ENCODE measurements at places on chromosomes 13 and 19. TPM values are rescaled to one million over a fixed set of nuclear protein-coding genes. Genes with fewer than 3 reads are reported as not detected.

DNA sequence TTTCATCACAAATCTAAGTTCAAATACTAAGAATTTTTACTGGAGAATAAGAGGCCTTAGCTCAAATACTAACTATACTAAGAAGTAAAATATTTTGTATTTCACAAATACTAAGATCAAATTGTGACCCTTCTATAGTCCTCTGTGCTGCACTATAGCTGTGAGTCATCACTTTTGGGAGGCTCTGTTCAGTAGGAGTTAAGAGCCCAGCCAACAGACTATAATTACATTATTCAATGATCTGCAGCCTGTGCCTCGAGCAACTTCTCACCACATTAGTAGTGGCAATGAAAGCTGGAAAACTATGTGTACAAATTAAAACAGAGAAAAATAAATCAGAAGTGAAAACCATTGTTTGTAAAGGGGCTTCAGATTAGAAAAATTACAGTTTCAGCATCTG is 147.3 kb upstream of the GPC6 start:
- no peak for DNase-seq

DNA sequence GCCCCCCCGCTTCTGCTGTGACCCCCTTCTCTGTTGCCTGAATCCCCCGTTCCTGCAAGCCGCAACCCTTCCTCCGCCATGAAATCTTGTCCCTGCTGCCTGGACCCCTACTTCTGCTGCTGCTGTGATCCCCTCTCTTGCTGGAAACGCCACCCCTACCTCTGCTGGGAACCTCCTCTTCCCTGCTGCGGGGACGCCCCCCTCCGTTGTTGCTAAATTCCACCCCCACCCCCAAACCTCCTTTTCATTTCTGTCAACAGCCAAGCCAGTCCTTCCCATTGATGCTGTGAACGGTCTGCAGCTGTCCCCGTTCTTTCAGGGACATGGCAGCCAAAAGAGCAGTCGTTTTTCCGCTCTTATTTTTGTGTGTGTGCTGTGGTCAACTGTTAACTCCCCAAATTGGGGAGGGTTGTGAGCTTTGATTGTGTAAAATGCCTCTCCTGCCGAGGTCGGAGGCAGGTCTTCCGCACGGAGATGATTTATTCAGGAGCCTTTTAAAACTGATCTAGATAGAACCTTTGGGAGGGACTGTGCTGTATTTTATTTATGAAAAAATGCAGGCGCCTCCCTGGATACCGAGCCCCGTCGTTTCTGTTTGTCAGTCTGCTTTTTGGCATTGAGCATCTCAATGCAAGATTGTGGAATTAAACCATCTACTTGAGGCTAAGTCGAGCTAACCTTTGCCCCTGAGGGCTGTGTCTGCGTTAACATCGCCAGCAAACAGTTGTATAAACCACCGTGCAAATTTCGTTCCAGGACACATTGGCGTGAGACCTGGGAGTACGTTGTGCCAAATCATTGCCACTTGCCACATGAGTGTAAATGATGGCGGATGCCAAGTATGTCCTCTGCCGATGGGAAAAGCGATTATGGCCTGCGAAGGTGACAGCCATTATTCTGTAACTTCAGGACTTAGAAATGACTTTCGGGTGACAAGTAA is 27.9 kb upstream of the NDUFS7 start:
- no peak for DNase-seq

GRCh38 chr19:32819419-32820400 is 49.9 kb downstream of the SLC7A9 start:
- DNase-seq: no peak

- no peak for DNase-seq
These were observed 5.2 kb upstream of the LMNB2 start for GRCh38 chr19:2461751-2462634.

DNA sequence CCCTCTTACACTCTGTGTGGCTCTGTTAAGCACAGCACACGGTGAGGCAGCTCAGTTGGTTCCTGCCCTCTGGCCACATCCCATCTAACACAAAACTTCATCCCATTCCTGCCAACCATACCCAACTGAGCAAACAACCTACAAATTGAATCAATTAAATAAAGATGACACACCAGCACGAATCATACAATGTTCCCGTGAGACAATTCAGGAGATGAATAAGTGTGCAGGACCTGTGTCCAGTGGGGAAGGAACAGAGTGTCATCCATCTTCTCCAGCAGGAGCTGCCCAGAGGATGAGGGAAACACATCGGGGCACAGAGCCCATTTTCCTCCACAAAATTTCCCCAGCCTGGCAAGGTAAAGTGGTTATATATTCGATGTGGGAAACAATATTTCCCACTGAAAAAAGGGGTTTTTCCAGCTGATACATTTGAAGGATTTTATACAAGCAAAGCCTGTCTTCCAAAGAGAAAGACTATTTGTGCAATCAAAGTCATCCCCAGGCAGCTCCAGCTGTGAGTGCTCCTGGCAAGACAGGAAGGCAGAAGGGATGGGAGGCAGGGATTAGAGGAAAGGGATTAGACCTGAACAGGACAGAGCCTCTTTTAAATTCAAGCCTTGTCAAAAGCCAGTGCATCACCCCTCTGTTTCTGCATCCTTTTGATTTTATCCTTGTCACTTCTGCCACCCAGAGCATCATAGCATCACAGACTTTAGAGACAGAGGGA is 240.2 kb downstream of the LHFPL6 start:
- DNase-seq: no peak

DNA sequence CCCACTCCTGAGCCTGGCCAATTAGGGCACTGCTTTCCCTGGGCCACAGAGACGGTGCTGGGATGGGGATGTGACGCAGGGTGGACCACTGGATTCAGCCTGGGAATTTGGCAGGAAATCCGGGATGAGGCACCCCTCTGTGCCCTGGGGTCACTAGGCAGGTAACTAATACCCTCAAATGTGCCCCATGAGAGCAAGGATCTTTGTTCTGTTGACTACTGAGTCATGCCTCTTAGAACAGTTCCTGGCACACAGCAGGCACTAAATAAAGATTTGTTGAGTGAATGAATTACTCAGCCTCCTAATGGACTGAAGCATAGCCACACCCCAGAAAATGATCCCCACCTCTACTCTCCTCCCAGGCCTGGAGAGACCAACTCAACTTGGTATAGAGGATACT is 15.9 kb downstream of the OPA3 start:
- no peak for DNase-seq

DNA sequence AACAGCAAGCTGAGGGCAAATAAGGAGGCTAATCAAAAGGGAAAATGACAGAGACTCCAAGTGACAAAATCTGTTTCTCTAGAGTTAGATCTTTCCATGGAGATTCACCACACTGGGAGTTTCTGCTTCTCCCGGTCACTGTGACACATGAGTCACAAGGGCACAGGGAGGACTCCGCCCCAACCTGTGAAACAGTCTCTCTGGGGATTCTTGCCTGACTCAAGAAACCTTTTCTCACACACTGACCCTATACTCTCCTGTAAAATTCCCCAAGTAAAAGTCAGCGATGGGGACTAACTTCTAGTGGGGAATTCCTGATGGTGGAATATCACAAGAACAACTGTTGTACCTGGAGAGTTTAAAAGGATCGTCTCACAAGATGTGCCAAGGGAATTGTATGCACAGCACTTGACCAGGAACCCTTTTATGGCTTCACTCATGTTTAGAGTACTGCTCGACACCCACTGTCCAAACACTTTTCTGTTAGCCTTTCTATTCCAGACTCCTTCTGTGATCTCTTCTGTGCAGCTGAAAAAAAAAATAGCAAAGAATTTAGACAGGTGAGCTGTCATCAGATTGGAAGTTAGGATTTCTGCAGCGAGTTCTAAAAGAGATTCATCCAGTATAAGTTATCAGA is 46.8 kb upstream of the URAD start:
- DNase-seq: no peak

DNA sequence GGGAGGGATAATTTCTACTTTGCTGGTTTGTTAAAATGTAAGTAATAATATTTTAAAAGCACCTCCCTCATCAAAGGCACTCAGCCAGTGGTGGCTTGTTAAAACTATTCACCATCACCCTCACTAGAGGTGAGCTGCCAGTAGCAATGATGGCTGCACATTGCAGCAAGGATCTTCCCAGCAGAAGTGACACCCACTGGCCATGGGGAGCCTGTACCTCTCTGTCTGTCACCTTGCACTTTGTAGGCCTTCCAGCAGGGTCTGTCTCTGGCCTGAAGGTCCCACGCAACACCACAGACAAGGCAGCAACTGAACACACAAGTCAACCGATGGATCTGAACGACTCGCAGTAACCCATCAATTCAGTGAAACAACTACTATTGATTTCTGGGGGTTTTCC is 47.3 kb upstream of the C13orf42 start:
- no peak for DNase-seq

- DNase-seq: no peak
These were observed 17.6 kb downstream of the TMEM38A start for GRCh38 chr19:16678498-16678897.

- no peak for DNase-seq
These were observed 2000.7 kb downstream of the OLFM4 start for GRCh38 chr13:55029280-55029679.

DNA sequence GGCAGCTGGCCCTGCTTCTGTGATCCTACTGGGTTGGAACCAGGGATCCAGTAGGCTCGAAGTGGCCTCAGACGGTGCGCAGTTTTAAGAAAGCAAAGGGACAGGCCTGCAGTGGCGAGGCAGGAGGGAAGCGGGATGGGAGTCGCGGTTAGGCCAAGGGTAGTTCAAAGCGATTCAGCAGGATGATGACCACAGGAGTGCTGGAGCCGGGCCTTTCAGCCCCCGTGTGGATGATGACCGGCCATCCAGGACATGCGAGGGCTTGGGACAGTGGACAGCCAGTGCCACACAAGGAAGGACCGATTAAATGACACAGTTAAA is 854 bp downstream of the RNASEH2B start:
- DNase-seq: no peak

DNA sequence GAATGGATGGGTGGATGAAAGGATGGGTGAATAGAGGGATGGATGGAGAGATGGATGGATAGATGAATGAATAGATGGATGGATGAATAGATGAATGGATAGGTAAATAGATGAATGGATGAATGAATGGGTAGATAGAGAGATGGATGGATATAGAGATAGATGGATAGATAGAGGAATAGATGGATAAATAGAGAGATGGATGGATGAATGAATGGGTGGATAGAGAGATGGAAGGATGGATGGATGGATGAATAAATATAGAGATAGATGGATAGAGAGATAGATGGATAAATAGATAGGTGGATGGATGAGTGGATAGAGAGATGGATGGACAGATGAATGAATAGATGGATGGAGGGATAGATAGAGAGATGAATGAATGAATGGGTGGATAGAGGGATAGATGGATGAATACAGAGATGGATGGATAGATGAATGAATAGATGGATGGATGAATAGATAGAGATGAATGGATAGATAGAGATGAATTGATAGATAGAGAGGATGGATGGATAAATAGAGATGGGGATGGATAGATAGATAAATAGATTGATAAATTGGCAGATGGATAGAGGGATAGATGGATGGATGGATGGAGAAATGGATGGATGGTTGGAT is 106.7 kb upstream of the SOX1 start:
- DNase-seq: no peak

DNA sequence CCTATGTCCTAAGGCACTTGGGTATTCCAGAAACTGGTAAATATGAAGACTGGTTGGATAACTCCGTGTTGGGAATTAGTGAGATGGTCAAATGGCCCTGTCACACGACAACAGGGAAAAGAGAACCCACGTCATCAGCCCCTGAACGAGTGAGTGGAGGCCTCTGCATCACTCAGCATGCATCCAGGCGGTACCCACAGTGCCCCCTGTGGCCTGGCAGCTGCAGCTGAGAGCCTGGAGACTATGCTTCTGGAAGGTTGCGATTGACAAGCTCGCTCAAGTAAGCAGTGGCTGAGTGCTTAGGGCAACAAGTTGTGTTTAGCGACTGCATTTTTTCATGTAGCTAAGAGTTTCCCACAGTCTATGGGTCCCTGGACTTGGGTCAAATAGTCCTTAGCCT is 55.9 kb downstream of the COL4A2 start:
- no peak for DNase-seq

DNA sequence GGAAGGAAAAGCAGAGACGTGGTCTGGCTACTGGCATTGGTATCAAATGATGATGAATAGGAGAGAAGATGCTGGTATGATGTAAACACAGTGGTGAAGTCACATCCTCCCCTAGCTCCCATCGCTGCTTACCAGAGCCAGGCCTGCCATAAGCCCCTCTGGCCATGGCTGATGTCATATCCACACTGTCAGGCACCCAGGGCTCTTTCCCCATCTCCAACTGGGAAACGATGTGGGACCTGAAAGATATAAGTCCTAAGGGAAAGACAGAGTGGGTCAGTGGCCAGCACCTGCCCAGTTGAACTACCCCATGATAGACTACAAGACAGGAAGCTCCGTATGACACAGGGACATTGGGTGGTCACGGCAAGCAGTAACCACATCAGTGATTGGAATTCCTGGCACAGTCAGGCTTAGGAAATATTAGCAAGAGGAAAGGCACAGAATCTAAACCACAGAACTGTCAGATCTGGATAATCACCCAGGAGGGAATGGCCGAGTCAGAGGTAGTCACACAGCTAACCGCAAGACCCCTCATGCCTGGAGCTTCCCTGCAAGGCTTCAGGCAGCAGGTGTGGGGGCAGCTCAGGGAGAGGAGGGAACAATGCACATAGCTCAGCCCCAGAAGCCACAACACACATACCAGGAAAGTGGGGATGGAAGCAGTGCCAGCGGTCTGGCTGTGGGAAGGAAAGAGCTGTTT is 3.8 kb downstream of the ZNF792 start:
- no peak for DNase-seq

DNA sequence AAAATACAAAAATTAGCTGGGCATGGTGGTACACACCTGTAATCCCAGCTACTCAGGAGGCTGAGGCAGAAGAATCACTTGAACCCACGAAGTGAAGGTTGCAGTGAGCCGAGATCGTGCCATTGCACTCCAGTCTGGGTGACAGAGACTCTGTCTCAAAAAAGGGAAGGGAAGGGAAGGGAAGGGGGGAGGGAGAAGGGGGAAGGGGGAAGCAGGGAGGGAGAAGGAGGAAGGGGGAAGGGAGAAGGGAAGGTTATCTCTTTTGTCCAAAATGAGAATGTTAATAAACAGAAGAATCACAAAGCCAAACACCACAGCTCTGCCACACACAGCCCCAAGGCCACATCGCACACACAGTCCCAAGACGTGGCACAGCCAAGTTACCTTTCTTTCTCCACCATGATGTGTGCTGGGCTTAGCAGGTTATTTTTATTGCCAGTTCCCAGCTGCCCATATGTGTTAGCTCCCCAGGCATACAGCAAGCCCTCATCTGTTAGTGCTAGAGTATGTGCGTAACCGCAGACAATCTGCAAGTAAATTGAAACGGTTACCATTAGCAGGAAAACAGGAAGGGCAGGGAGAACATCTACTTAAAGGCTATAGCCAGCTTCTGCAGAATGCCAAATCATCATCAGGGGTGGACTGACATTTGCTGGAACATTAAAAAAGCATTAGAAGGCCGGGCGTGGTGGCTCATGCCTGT is 34.3 kb downstream of the RCBTB1 start:
- DNase-seq: no peak

The GPC5 gene
- not detected for total RNA-seq

The SCEL gene
- under 0.01 TPM for total RNA-seq

The ZNF544 gene
- total RNA-seq: 54.7 TPM

The YJEFN3 gene
- total RNA-seq: 0.28 TPM

The MYH14 gene
- 0.07 TPM for total RNA-seq
